ENCODE measurements at places on chromosomes 3 and 15.

- peak; percentile 22 for DNase-seq
Observed at GRCh38 chr3:132535575-132536441, 61.3 kb upstream of the ACKR4 start.

DNA sequence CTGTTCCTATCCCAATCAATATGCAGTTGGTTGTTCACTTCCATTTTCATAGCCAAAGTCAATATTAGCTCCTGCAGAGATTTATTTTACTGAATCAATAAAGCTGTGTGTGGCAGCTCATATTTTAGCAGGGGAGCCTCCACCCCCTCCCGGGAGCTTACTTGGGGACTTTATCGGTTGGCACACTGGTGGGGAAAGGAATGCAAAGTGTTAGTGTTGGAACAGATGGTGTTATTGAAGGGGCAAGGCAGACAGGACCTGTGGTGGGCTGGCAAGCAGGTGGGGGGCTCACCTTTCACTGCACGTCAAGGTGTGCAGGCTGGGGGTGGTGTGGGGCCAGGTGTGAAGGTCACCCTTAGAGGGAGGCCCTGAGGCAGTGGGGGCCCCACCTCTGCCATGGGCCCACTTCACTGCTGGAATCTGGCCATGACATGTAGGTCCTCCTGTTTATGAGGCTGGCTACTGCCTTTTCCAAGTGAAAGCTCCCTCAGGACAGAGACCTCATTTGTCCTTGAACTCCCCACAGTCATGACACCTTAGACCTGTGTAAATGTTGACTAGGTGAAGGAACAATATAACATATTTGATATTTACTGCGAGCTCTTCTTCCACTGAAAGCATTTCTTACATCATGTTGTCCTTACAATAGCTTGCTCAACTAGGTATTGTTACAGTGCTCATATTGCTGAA, 44.0 kb upstream of the SEC22A start:
- no peak for DNase-seq

DNA sequence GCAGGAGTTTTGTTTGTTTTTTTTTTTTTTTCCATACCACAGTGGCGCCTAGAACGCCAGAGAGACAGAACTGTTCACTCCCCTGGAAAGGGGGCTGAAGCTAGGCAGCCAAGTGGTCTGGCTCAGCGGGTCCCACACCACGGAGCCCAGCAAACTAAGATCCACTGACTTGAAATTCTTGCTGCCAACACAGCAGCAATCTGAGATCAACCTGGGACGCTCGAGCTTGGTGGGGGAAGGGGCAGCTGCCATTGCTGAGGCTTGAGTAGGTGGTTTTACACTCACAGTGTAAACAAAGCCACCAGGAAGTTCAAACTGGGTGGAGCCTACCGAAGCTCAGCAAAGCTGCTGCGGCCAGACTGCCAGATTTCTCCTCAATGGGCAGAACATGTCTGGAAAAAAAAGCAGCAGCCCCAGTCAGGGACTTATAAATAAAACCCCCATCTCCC, 29.8 kb downstream of the SPICE1 start:
- DNase-seq, result no peak

- no peak for DNase-seq
Observed at GRCh38 chr15:49830391-49830790, 209.5 kb downstream of the DTWD1 start.

- no peak for DNase-seq
Observed at GRCh38 chr3:69540706-69541581, 155.1 kb upstream of the FRMD4B start.

DNA sequence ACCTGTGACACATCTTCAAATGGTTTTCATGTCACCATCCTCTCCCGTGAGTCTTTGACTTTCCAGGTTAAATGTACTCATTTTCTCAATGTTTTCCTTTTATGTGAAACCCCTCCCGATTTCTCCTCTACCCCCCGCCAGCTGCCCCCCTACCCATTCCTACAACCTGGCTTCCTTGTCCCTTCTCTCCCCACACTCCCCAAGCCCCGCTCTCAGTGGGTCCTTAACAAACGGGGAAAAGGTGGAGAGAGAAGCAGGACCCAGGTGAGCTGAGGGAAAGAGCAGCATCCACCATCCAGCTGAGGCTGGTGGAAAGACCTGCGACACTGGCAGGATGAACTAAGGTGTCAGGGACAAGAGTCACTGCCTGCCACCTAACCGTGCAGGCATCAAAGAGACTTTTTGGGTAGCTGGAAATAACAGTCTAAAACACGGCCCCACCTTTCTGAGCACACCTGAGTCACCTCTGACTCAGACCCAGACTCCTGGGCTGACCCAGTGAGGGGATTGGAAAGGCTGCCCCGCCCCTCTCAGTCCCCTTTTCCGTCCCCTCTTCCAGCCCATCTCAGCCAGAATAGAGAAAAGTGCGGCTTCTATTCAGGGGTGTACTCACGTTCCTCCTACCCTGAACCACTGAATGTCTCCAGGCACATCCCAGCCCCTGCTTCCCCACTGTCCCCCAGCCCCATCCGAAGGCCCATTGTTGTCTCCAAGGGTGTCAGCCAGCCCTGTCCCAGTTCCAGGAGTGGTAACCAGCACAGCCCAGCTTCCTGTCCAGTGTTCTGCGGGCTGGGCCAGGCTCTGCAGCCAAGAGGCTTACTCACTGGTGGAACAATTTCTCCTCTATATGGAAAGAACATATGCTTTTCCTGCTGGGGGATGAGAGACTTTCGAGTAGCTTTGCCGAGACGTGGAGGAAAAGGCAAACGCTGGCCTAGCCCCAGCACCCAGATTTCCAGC, 20.4 kb downstream of the ISG20 start:
- no peak for DNase-seq

DNA sequence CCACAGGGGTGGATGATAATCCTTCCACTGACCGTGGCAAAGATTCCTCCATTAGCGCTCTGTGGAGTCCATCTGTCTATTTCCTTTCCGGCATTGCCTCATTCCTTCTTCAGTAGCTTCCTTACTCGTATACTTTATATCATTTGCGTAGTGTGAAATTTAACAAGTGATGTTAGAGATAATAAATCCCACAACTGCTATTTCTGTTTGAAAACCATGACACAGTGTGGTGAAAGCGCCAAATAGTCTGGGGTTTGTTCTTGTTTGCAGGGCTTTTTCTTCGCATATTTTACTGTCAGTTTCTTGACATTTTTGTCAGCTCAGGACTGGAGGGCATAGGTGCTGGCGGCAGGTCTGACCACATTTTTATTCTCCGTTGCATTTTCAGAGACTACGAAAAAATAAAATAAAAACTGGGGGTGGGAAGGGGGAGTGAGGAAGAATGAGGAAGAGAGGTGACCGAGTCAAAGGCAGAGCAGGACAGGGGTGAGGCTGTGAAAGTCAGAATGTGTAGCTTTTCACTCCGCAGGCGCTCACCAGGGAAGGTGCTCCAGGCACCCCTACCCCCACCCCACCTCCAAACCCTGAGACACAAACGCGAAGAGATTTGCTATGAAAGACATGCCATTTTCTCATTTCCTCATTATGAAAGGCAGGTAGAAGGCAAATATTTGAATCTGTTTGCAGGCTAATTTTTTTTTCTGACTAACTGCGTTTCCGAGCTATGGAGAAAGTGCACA, 965.0 kb downstream of the MCTP2 start:
- DNase-seq, result no peak

DNA sequence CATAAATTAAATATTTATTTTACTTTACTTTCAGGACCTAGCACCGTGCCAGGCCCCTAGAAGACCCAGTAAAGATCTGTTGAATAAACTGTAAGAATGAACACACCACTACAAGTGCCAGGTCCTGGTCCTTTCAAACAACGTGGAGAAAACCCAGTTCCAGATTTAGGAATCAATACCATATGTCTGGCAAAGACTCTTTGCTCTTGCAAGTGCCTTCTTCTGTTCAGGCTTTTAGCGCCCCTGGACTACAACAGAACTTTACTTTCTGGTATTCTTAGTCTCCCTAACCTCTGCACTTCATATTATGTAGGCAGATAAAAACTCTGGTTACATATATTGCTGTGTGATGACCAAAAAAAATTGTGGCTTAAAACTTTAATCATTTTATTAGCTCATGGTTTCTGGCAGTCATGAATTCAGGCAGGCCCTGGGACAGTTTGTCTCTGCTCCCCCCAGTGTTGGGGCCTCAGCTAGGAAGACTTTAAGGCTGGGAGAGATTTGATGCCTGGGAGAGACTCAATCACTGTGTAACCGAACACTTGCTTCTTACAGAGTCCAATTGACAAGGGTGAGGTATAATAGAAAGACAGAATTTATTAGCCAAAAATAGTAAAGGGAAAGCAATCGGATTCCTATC, 2.9 kb upstream of the PSMA4 start:
- DNase-seq, result no peak

- no peak for DNase-seq
Observed at GRCh38 chr15:44882499-44882968, 74.0 kb upstream of the TERB2 start.

- no peak for DNase-seq
Observed at GRCh38 chr3:196079682-196080081, 2.2 kb downstream of the TFRC start.

- no peak for DNase-seq
Observed at GRCh38 chr15:89502867-89503595, 6.6 kb upstream of the RHCG start.

DNA sequence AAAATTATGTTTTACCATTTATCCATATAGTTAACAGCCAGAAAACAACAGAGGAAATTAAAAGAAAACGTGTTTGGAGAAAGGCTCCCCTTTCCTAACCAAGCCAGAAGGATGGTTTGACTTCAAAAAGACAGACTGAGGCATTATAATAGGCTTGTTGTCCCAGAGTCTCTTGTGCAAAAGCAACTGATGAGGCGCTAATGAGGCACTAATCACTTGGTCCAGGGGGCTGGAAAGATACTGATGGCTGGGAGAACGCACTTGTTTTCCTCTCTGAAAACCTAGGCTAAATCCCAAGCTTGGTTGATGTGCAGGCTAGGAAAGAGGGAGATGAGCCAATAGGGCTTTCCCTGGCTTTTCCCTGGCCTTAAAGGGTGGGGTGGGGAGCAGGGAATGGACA, 389.6 kb downstream of the NTRK3 start:
- DNase-seq, result no peak

GRCh38 chr15:85504749-85505676, 124.6 kb downstream of the AKAP13 start:
- no peak for DNase-seq

- DNase-seq, result no peak
Observed at GRCh38 chr3:71392251-71392650, 191.3 kb downstream of the FOXP1 start.

- DNase-seq, result no peak
Observed at GRCh38 chr3:159765860-159766294, 222.8 kb upstream of the IL12A start.

- DNase-seq, result no peak
Observed at GRCh38 chr3:125148016-125148812, 64.3 kb downstream of the SLC12A8 start.

DNA sequence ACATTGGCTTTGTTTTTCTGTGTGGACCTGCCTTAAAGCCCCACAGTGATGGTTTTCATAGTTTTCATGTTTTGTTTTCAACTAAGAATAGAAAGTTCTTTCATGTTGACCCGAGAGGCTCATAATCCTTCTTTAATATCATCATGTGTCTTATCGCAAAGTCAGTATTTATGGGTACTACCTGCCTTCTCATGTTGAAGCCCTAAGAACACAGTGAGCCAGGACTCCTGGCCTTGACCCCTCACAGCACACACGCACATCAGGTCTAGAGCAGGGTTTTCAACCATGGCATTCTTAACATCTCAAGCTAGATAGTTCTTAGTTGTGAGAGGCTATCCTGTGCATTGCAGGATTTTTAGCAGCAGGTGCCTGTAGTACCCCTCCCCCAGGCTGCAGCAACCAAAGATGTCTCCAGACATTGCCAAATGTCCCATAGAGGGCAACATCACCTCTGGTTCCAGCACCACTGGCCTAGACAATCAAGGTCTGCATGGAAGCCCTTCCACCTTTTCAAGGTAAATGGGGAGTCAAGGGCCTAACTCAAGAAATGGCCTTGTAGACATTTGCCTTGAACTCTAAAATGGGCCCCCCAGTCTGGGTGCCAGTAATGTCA, 118.3 kb downstream of the MTHFS start:
- DNase-seq, result no peak

GRCh38 chr3:159607856-159608255, 380.8 kb upstream of the IL12A start:
- DNase-seq, result no peak

- no peak for DNase-seq
Observed at GRCh38 chr15:98398056-98398455, 250.3 kb upstream of the IGF1R start.

DNA sequence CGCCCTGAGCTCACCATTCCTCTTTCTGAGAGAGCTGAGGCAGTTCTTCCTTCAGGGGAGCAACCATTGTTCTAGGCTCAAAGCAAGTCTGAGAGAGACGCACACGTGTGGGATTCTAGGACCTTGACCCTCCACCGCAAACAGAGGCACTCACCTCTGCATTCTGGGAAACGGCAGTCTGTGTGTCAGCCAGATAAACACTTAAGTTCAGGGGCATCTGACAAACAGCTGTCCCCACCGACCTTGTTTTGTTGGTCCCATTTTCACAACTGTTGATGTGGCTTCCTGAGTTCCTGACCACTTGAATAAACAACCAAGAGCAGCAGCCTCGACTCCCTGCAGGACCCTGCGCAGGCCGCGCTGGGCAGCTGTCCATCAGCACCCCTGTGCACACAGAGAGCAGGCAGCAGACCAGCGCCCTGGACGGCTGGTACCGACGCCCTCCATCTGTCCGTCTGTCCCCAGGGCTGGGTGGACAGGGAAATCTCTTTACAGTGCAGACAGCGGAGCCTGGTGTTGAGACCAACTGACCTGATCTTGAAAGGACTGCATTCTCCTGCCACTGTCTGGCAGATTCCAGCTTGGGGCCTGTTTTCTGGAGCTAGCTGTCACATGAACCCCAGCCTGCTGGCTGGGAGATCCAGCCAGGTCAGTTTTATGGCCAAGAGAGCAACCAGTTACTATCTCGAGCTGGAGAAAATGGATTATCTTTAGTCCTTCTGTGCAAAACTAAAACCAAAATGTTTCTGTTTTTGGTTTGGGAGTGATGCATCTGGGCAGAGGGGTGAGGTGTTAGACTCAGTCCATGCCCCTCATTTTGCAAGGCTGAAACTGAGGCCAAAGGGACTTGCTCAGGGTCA, 64.2 kb downstream of the FAM43A start:
- DNase-seq, result no peak

DNA sequence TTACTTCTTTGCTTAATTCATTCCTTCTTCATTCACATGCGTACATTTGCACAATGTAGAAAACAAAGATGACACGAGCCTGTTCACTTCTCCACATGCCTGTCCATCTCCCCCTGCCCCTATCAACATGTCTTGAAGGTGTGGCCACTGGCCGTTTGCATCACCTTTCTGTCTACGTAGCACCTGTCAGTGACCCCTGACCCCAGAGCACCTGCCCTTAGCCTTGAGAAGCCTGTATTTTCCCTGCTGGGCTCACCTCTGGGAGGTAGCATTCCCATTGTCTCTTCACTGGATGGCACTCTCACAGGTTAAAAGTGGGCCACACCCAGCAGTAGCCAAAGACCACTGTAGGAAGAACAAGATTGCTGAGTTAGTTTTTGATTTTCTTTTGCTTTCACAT, 234.1 kb downstream of the THSD4 start:
- DNase-seq, result no peak

GRCh38 chr3:99365979-99366378, 272.4 kb upstream of the COL8A1 start:
- DNase-seq, result no peak

- no peak for DNase-seq
Observed at GRCh38 chr3:15978801-15979200, 181.0 kb upstream of the ANKRD28 start.

GRCh38 chr3:105837143-105837740, 31.6 kb downstream of the CBLB start:
- DNase-seq, result no peak

GRCh38 chr15:51491941-51492340, 130.6 kb downstream of the DMXL2 start:
- DNase-seq, result no peak

Measured in NCI-H2081 treated with DMSO at 0.1 percent for 48 hours (cell line).